SK-N-SH treated with all-trans-retinoic acid at 6 μM for 48 hours (cell line): ENCODE measurements at places on chromosomes 16 and 17.
A peak's percentile ranks its signal among the peaks of the same experiment; 100 is the strongest.

DNA sequence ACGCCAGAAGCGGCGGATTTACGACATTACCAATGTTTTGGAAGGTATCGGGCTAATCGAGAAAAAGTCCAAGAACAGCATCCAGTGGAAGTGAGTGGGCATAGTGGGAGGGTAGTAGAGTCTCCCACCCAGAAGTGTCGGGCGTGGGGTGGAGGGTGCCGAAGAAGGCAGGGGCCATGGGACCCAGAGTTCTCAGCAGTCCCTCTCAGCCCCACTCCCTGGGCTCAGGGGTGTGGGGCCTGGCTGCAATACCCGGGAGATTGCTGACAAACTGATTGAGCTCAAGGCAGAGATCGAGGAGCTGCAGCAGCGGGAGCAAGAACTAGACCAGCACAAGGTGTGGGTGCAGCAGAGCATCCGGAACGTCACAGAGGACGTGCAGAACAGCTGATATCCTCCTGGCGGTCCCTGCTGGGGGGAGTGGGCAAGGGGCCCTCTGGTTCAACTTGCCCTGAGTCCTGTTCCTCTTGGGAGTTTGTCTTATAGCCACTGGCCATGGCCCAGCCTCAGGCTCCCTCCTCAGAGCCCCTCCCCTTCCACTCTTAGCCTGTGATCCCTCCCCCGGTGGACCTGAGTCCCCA is 916 bp downstream of the E2F4 start:
- ATAC-seq = no peak

DNA sequence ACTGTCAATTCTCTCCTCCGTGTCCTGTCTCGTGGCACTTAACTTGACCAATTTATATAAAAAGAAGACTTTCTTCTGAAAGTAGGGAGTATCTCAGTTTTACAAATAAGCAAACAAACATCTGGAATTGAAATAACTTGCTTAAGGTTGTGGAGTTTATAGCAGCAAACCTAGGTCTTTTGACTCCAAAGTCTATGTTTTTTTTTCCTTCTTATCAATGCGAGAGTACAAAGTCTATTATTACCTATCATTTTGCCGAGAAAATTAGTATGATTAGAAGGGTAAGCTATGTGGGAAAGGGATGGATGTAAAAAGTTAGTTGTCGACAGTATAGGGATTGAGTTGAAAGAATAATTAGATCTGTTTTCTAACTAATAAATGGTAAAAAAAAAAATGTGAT is 50.4 kb downstream of the PPM1E start:
- no peak for ATAC-seq

- no peak for ATAC-seq
Observed at GRCh38 chr16:87571868-87572244, 30.5 kb upstream of the JPH3 start.

DNA sequence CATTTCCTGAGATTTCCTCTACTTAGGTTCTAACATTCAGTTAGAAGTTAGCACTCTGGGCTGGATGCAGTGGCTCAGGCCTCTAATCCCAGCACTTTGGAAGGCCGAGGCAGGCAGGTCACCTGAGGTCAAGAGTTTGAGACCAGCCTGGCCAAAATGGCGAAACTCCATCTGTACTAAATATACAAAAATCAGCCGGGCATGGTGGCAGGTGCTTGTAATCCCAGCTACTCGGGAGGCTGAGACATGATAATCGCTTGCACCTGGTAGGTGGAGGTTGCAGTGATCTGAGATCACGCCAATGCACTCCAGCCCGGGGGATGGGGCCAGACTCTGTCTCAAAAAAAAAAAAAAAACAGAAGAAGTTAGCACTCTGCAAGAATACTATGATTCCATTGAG is 1430.9 kb downstream of the CDH11 start:
- ATAC-seq = no peak

DNA sequence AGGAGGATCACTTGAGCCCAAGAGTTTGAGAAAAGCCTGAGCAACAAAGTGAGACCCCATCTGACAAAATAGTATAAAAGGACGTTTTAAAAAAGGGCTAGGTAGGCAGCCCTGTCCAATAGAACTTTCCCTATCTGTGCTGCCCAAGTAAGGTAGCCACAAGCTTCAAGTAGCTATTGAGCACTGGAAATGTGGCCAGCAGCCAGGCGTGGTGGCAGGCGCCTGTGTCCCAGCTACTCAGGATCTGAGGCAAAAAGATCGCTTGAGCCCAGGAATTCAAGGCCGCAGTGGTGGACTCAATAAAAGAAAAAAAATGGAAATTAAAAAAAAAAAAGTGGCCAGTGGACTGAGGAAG is 1.5 kb upstream of the NQO1 start:
- ATAC-seq = no peak

DNA sequence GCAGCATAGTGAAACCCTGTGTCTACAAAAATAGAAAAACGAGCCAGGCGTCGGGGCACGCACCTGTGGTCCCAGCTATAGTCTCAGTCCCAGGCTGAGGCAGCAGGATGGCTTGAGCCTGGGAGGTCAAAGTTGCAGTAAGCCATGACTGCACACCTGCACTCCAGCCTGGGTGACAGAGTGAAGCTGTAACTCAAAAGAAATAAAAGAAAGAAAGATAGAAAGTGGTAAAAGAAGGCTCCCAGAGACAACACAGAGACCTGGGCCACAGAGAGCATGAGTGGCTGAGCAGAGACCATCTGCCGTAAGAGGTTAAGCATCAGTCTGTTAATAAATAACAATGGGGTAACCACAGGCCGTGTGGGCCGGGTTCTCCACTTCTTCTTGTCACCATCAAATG is 15.3 kb upstream of the HEXD start:
- no peak for ATAC-seq

GRCh38 chr17:55410722-55411462 is 10.7 kb downstream of the MMD start:
- peak; percentile 68 for ATAC-seq

DNA sequence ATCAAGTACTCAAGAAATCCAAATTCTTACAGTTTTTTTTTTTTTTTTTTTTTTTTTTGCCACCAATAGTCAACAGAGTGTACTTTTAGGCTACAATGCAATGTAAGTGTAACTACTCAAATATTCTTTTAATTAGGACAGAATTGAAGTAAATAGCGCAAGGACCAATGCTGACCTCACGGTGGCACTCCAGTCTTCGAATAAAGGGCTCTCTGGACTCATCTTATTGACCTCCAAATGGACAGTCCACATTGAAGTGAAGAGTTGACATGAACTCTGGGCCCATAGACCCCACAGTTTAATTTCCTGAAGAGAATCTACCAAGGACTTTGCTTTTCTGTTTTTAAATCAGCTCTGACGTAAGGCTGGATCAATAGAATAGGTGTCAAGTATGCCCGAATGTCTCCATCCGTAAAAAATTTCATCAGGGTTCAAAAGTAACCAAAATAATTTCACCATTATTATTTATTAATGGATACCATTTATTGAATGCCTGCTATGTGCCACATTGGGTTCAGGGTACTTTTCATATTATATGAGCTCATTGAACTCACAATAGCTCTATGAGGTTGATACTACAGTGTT is 7.3 kb upstream of the DDX52 start:
- peak; percentile 91 for ATAC-seq
